Stimulated activated CD4-positive, alpha-beta T cell treated with anti-CD3 and anti-CD28 coated beads, Interleukin-1b, Interleukin-23, amount 100 ng/mL, for 1 hour (primary cell): ENCODE measurements at places on chromosomes 2 and 18.

- no peak for DNase-seq
Observed at GRCh38 chr2:70111752-70112591, 24.7 kb downstream of the PCBP1 start.

DNA sequence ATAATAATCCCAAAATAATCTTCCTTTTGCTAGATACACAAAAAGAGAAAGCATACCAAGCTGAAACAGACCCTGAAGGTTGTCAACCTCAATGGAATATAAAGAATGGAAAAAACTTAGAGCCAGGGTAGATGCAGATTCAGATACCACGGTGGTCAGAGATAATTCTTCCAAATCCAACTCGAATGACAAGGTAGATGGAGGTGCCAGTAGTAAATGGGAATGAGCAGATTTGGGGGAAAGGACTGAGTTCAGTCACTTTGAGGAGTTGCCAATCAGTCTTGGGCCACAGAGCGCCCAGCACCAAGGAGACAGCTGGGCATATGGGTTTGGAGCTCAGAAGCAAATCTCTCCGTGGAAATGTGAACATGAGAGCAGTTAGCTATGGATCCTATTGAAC lies 3.4 kb upstream of the CHMP1B start:
- DNase-seq = no peak

DNA sequence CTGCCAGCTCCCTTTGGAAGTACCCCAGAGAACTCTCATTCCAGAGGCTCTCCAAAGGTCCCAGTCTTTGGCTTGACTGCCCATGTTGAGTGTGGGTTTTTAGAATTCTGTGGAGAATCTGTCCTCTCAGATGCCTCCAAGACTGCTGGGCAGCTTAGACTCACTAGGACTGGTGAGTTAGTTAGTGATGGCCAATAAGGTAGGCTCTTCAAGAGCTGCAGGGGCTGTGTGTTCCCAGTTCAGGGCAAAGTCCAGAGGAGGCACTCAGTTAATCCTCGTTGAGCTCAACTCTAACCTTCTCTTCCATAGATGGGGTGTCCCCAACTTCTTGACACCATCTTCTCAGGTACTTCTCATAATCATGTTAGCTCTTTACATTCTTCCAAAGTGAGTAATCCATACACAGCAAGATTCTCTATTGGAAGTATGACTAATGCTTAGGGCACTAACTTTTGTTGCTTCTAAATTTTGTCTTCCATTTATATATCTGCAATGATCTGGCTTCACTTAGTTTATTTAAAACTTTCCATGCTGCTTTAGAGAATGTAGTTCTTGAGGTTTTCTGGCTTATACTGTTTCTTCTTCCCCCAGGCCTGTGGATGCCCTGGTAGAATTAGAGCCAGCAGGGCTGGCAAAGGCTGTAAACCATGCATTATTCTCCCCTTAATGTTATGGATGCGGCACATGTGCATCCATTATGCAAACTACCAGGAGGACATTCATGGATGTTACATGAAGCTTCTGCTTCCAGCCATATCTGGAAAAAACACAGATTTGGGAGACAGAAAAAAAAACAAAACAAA lies 88.9 kb downstream of the POLE4 start:
- DNase-seq = no peak

GRCh38 chr18:58535340-58536201 lies 93.3 kb downstream of the ALPK2 start:
- DNase-seq = no peak

- DNase-seq = no peak
Observed at GRCh38 chr2:177171418-177171865, 41.2 kb upstream of the HNRNPA3 start.
